ENCODE measurements at places on chromosomes 4 and X. TPM values are rescaled to one million over a fixed set of nuclear protein-coding genes. Genes with fewer than 3 reads are reported as not detected.

DNA sequence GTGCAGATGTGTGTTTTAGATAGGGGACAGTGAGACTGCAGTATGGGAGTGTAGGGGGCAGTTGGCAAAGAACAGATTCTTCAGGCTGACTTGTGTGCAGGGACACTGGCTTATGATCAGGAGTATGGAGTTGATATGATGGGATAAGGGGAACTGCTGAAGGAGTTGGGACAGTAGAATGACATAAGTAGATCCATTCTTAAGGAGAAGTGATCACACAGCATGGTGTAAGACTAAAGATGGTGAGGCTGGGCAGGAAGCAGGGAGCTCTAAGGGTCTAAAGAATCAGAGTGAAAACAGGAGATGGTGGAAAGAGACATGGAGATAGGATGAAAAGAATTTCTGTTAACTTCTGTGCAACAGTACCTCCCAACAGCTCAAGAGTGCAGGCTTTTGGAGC is 70.7 kb downstream of the REELD1 start:
- no peak for DNase-seq

GRCh38 chr4:176874721-176875445 is 82.2 kb upstream of the VEGFC start:
- DNase-seq: no peak

DNA sequence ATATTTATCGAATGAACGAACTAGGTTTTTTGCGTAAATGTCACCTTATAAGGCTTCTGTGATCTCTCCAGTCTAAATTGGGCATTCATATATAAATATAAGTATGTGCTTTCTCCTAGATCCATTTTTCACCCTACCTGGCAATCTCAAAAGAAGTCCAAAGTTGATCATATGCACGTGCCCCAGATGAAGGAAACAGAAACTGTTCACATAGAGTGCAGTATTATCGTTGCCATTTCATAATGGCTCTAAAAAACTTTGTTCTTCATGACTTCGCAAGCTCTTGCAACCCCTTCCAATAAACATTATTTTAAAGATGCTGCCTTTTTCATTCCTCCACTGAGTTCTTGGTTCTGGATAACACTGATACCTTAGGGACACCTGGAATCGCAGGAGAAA is 708 bp downstream of the INTS12 start:
- no peak for DNase-seq

GPRASP1 gene
- 0.48 TPM for total RNA-seq

GAGE13 gene
- total RNA-seq: 195 TPM

Data from SK-MEL-5 (cell line).